ENCODE measurements at places on chromosomes 7 and 10.

DNA sequence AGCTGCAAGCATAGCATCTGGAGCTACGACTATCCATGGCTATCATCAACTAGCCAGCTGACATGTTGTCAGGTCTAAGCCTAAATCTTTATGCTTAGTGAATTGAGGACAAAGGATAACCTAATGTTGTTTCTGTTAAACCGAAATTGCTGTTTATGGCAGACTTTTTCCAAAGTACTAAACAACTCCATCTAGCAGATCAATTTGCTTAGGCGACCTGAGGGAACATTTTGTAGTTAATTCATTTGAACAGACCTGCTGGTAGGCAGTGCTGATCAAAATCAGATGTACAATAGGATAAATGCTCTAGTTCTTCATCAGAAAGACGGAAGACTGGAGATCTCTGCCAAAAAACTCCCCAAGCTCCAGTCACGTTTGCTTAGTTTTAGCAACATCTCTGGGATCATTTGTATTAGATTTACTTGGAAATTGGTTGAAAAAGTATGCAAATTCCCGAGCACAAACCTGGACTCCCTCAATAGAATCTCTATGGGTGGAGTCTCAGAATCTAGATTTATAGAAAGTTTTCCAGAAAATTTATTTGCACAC, 301.6 kb upstream of the NRP1 start:
- no peak for DNase-seq

DNA sequence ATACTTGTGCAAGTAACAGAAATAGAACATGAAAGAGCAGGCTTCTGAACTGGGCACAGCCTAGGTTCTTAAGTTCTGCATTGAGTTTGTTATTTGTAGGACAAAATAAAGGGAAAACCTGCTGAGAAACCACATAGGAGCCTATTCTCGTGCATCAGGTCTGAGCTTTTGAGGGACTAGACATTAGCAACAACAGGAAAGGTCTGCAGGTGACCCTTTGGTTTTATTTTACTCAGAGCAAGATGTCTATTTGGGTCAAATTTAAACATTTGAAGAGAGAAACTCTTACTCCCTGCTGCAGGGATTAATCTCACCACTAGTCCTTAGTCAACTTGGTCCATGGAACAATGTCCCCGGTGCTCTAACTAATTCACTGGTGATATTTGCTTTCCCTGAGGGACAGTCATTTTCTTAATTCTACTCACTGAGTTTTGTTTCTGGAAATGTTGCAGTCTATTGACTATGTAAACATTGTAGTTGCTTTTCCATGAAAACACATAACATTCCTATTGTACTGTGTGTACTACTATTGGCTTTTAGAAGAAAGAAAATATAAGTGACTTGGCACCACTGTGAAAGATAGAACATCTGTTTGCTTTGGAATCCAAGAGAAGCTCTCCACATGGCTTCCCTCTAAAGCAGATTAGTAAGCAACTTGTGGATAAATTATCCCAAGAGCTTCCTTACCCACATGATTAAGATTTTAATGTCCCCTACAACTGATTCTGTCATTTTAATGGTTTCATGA, 108.2 kb downstream of the CHRM2 start:
- DNase-seq, result no peak

GRCh38 chr7:80255656-80256055, 121.0 kb downstream of the GNAI1 start:
- no peak for DNase-seq

GRCh38 chr10:105742184-105742583, 1101.1 kb downstream of the SORCS3 start:
- DNase-seq, result no peak

DNA sequence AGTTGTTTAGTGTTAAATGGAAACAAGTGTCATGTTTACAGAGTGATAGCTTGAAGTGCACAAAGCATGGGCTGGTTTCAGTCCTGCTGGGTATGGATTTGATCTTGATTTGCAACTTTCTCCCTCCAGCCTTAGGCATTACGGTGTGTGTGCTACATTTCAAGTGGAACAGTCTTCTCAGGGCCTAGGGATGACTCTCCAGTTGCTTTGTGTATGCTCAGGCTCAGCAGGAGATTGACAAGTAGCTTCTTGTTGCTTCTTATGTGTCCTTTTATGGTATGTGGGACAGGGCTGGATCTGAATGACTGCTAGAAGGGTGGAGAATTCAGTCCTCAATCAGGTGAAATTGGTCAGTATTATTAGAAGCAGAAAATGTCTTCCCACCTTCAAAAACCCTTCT, 51.3 kb upstream of the PLEKHA1 start:
- no peak for DNase-seq

DNA sequence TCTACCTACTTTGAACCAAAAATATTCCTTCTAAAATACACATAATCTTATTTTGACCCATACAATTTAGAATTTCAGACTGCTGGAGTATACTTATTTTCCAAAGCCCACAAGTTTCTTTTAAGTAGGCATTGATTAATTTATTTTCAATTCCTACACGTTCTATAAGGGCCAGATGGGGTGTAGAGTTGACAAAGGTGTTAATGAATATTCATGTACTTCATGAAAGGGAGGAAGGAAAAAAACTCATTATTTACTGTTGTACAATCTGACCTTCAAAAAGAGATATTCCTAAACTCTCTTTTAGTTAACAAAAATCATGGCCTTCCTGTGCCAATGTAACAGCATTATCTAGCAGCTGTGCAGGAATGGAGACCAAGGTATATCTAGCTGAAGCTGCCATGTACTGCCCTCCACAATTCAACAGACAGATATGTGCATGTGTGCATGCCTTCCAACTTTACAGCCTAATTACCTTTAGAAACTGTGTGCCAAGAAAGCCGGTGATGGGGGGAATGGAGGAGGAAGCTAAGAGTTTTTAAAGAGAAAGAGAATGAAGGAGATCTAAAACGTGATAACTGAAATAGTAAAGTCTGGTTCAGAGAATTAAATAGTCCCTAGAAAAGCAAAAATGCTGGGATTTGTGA, 108.9 kb downstream of the UPF2 start:
- DNase-seq, result no peak

- DNase-seq, result no peak
These were observed 100.2 kb downstream of the KCND2 start for GRCh38 chr7:120373174-120373573.

DNA sequence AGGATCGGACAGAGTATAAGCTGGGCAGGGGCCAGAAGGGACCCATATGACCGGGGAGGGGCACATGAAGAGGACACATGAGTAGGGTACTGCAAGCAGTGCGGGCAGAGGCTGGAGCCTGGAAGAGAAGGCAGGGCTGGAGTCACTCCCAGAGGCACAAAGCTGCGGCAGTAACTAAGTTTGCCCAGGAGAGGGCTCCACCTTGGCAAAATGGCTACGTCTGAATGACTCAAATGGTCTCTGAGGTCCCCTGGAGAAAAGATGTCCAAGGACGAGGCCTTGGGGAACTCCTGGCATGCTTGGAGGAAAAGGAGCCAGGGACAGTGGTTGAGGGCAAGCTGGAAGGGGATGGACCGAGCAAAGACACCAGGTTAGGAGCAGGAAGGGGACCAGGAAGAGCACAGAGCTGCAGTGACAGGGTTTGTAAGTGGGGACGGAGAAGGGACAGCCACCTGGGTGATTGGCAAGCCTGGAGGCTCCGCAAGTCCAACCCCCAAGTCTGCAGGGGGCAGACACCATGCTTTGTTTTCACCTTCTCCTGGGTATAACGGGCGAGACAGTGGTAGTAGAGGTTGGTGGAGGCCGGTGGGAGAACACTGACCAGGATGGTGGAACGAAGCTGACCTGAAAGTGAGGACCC, 43.1 kb upstream of the LBX1 start:
- peak; percentile 80 for DNase-seq

GRCh38 chr7:15470825-15471668, 90.8 kb downstream of the AGMO start:
- DNase-seq, result no peak

DNA sequence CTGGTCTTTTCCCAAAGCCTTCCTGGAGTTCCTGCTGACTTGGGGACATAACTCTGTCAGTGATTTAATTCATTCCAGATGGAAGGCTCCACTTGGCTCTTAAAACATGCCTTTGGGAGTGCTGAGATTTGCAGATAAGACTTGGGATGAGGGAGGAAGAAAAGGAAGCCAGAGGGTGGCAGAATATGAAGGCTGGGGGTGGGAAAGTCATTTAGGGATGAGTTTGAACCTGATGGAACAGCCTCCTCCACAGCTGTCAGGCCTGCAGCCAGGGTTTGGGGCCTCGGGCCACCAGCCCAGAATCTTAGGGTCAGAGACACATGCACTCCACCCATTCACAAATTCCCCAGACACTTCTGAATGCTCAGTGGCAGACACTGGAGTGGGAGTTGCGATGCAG, 28.4 kb upstream of the EIF5AL1 start:
- DNase-seq, result no peak

DNA sequence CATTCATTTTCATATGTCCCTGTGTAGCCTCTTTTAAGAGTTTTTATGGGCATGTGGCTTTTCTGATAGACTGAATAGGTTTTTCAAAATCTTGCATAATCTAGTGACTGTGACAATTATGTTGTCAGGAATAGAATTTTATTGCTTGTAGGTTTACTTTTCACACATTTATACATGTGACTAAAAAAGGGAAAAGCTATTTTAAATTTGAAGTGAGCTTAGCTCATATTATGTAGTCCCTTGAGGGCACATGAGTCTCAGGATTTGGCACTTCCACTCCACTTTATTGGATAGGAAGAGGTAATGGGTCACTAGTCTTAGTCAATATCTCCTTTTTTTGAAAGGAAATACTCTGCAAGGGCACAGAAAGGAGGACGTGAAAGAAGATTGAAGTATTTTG, 247.3 kb downstream of the SUGCT start:
- DNase-seq, result no peak

GRCh38 chr7:101935521-101936141, 118.2 kb downstream of the CUX1 start:
- peak; percentile 54 for DNase-seq

DNA sequence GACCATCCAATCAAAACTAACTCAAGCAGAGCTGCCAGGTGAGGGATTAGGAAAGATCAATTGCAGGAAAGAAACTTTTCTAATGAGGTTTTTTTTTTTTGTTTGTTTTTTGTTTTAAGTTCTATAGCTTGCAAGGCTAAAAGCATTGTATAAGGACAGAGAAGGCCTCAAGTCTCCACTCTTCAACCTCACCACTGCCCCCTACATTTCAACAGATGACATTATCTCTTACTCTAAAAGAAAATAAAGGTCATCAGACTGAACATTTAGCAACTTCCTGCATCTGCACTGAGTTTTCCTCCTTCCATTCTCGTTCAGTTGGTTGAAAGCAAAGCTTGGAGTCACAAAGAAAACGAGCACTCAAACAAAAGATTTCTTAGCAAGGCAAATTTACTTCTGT, 45.2 kb upstream of the EXOC4 start:
- DNase-seq, result no peak

DNA sequence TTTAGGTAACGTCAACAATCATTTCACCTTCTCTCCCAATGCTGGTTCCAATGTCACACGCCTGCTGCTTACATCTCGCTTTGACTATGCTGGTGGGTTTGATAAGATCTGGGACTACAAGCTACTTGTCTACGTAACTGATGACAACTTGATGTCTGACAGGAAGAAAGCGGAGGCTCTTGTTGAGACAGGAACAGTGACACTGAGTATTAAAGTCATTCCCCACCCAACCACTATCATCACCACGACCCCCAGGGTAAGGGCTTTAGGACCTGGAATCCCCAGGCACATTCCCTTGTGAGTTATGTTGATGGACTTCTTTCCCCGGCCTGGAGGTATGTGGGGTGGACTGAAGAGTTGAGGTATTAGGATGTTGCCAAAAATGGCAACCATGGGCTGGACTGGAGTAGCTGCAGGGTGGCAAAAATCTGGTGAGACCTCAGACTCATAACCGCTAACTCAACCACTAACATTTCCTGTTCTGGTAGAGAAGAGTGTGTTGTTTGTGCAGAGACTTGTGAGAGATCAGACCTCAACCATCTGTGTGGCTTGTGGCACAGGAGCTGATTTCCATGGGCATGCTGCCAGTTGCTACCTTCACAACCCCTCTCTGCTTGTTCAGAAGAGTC, 59.2 kb downstream of the CDHR3 start:
- peak; percentile 84 for DNase-seq

All from spleen (tissue), 13 donors.